ENCODE measurements at places on chromosomes 16 and 17.

- no peak for DNase-seq
These were observed 21.6 kb upstream of the CLEC18C start for GRCh38 chr16:70151941-70152509.

GRCh38 chr16:11383481-11384183, 38.4 kb downstream of the RMI2 start:
- DNase-seq: no peak

DNA sequence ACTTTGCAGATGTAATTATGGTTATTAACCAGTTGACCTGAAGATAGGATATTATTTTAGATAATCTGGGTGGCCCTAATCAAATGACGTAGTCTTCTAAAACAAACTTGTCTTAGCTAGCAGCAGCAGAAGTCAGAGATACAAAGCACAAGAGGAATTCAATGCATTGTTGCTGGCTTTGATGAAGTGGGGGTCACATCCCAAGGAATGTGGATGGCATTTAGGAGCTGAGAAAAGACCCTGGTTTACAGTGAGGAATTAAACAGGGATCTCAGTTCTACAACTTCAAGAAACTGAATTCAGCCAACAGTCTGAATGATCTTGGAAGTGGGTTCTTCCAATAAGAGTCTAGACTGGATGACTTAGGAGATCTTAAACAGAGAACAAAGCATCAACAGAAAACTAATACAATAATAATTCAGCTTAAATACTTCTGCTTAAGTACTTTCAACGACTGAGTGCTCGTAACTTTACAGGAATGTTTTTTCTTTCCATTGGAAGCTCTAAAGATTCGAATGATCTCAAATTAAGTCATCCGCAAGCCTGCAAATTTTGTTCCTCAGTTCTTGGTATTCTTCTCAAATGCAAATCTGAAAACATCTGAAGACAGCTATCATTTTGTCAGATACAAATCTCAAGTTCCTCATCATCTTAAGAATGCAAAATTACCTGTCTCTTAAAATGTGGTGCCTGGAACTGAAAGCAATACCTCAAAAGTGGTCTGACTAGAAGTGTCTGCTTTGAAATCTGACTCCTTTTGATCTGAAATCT, 3.3 kb downstream of the C16orf46 start:
- no peak for DNase-seq

DNA sequence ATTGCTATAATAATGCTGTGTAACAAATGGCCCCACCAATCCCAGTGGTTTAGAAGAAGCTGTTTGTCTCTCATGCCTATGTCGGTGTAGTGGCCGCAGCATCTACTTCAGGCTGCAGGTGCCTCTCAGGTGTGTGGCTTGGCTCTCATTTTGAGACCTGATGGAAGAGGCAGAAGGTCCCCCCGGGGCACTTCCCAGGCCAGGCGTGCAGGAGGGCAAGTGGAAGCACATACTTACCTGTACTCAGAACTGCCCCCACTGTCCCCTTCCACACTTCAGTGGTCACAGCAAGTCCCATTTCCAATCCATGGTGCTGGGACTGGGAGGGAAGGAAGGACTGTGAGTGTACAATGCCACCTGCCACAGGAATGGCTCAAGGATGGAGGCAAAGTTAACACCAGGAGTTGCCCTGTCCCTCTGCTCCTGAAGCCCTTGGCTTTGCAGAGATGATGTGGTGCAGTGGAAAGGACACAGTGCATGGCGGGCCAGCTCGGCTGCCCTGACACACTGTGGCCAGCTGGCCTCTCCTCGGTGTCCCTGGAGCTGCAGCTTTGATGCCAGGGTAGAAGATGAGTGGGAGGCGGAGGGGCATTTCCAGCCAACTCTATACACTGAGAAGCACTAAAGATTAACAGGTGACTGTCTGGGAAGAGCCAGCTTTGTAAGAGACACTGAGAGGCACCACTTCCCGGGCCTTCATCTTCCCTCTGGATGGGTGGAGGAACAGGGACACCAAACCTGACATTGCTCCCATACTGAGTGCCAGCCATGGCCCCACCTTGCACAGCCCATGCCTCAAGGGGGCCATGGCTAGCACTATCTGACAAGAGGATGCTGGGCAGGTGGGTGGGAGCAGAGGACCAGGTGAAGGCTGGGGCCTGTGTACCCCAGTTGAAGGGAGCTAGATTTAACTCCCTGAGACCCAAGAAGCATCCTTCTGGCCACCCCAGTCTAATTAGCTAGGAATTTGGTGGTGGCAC, 105.9 kb downstream of the METRNL start:
- DNase-seq: no peak

GRCh38 chr17:50064253-50065001, 8.5 kb downstream of the ITGA3 start:
- no peak for DNase-seq

DNA sequence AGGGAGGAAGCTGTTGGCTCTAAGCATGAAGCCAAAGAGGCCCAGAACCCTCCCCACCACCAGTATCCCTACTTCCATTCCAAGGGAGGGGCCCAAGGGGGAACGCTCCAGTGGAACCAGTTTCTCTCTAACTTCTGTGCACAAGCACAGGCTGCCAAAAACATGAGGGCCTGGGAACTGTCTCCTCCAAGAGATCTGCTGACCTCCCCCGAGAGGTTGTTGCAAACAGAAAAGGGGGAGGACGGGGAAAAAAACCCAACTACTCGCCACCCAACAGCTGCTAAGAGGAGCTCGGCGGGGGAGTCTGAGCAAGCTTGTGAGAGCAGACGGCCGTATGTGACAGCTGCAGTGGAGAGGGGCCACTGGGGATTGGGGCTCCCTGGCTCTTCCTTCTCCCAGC, 15.7 kb upstream of the SLC35B1 start:
- DNase-seq: no peak

GRCh38 chr16:85436636-85437165, 176.4 kb upstream of the GSE1 start:
- no peak for DNase-seq

DNA sequence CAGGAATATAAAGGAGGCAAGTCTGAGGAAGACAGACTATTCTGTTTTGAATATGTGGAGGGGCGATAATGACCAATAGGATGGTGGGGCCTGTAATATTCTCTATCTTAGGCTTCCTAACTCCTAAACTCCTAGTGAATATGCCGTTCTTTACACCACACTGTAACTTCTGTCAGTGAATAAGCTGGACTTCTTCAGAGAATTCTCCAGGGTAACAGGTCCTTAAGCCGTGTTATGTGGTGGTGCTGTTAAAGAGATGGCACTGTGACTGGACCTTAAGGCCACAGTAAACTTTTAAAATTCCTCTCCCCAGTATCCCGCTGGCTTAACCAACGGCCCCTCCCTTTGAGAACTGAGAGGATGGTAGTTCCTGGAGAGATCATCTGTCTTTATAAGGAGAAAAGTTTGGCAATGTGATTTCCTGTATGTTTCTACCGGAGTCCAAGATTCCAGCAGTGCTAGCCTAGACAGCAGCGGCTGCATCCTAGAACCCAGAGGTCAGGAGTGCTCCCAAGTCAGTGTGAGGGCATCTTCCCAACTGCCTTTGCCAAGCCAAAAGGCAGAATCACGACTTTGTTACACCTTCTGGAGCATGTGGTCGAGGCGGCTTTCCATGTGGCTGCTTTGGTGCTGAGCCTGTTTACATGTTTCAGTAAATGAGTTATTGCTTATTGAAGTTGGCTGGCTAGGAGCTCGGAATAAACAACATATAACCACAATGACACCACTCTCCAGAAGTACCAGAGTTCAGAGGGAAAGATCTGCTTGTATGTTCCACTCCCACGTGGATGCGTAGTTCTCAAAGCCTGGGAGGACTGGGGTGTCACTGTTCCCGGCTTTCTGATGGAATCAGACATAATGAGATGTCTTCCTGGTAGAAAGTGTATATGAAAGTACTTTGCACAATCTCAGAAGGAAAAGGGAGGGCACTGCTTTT, 41.0 kb downstream of the TUBD1 start:
- no peak for DNase-seq
